ENCODE measurements at places on chromosomes 12 and 14.

GRCh38 chr12:50922820-50923219 lies 29.5 kb upstream of the HIGD1C start:
- peak; percentile 6 for DNase-seq

GRCh38 chr14:29236848-29237247 lies 470.3 kb downstream of the FOXG1 start:
- peak; percentile 70 for DNase-seq

GRCh38 chr14:79680087-79680486 lies 531.2 kb downstream of the DIO2 start:
- no peak for DNase-seq

GRCh38 chr14:54654605-54655004 lies 87.7 kb downstream of the SAMD4A start:
- no peak for DNase-seq

DNA sequence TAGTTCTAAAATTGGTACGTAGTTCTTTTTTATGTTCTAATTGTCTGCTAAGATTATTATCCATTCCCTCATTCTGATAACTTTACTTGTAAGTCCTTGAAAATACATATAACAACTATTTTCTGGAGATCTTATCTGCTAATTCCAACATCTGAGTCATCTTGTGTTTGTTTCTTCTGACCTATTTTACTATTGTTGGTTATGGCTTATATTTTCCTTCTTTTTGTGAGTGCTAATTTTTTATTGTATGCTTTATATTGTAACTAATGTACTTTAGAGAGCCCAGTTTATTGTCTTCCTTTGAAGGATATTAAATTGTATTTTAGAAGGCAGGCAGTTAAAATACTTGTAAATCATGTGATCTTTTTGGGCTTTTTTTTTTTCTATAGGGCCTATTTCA lies 149.3 kb upstream of the LRFN5 start:
- DNase-seq, result no peak

DNA sequence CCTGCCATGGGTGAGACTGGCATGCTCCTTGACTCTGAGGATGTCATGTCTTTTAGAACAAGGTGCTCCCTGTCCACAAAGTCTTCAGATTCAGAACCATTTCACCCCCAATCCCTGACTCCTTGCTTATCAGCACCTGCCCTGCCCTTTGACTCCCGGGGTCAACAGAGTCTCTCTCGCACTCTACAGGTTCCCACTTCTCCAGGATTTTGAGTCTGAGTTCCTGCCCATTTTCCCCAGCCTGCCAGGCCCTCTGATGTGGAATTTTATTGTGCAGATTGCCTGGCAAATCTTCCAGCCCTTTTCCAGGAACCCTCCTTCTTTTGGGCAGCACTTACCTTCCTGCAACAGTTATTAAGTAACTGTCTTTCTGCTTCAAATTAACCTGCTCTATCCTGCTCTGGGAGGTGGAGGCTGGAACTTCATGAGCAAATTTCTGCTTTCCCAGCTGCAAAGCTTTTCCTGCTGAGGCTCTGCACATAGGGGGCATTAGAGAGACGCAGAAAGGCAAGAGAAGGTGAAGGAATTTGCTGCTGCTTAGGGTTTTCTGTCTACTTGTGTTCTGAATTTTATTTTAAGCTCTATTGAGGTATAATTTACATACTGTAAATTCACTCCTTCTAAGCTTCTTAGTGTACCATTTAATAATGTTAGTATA lies 259.1 kb downstream of the PCNX1 start:
- DNase-seq, result peak; percentile 78

DNA sequence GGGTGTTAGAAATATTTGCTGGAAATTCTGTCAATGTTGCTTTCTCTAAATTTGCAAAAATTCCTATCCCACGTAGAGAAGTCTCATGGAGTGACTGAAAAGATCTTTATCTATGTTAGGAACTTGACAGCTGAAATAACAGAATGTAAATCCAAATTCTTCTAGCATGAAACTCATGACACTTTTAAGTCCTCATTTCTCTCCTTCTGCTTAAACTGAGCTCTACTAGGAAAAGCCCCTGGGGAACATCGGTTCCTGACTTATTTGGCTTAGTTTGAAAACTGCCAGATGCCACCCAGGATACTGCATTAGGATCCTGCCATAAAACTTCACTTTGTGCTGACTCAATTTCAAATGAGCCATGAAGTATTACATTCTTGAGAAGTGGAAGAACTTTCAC lies 426.0 kb downstream of the GALC start:
- peak; percentile 88 for DNase-seq

DNA sequence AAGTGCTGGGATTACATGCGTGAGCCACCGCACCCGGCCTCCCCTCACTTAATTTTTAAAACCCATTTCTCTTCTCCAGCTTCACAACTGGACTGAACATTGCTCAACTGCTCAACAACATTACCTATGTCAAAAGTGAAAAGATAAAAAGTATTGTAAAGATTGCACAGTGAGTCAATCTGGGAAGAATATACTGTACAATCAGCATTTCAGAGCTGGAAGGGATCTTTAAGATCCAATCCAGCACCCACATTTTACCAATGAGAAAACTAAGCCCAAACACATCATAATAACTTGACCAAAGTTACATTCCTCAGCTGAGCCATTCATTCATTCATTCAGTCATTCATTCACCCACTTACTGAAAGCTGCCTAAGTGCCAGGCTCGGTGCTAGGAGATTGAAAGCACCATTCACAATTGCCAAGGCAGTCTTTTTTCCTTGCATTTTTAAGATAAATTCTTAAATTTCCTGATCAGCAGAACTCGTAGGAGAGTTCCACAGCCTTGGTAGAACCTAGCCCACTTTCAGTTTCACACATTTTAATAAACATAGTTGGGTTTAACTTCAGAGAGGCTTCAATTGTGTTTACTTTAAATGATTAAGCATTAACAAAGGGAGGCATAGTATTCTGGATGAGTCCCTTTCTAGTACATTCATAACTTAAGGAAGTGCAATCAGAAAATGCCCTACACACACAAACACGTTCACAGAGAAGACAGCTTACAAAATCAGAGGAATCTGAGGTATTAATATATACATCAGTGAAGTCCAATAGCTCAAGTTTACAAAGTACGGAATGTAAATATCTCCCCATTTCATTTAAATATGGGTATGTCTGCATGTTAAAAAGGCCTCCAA lies 3.0 kb downstream of the GALNT4 start:
- no peak for DNase-seq

DNA sequence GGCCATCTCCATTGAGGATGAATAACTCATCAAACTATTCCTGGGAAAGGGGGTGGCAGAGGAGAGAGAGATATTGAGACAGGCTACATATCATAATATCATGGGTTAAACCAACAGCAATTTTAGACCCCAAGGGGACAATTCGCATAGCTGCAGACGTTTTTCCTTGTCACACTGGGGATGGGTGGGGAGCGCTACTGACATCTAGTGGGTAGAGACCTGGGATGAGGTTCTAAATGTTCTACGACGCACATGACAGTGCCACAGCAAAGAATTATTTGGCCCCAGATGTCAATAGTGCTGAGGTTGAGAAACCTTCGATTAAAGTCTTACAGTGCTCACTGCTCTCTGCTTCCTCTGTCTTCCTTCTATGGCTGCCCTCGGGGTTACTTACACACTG lies 425.6 kb downstream of the NRXN3 start:
- no peak for DNase-seq

DNA sequence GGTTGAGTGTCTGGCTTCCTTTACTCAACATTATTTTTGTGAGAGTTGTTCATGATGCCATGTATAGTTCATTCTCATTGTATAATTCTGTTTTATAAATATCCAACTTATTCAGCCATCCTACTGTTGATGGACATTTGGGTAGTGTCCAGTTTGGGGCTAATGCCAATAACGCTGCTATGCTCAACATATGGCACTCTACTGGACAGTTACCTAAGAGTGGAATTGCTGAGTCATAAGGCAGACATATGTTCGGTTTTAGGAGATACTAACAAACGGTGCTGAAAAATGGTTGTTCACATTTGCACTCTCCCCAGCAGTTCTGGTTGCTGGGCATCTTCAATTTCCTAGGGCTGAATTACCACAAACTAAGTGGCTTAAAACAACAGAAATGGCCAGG lies 28.7 kb upstream of the P2RX4 start:
- DNase-seq, result no peak

- no peak for DNase-seq
These were observed 16.3 kb upstream of the YBX3 start for GRCh38 chr12:10739157-10740118.

GRCh38 chr12:116600959-116601918 lies 42.1 kb downstream of the MAP1LC3B2 start:
- DNase-seq, result no peak

DNA sequence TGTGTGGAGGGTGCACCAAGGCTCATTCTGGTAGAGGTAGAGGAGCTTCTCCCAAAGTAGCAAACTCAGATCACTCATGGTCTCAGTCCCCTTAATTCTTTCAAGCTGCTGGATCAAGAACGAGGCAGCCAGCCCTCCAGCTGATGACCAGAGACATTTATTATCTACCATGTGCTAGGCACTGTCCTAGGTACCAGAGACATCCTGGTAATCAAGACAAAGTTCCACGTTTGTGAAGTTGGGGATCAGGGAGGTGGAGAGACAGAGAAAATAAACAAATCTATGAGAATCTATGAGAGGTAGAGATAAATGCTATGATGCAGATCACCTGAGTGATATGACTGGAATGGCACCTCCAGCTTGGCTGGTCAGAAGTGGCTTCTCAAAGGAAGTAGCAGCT lies 130.2 kb downstream of the CRADD start:
- DNase-seq, result no peak

All from fibroblast of skin of scalp (primary cell).